ENCODE measurements at places on chromosomes 7 and 10.

DNA sequence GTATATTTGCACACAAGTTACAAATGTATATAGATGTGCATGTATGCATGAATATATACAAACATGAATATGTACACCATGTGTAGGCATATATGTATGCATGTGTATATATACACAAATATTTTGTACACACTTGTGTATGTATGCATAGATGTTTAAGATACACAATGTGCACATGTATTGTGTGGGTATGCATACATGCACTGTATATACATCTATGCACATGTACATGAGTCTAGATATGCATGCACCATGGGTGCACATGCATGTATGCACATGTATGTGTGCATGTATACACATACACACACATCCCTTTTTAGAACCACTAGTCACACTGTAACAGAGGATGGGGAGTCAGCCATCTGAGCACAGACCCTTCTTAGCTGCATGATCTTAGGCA, 249.4 kb downstream of the COBL start:
- no peak for DNase-seq

DNA sequence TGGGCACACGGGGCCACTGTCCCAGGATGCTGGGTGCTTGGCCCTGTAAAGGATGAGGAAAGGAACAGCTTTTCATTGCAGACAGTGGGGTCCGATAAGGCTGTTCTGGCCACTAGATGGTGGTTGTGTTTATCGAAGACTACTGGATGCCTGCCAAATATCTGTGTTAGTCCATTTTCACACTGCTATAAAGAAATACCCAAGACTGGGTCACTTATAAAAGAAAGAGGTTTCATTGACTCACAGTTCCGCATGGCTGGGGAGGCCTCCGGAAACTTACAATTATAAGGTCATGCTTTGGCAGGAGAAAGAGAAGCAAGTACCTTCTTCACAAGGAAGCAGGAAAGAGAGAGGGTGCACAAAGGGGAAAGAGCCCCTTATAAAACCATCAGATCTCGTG, 32.2 kb upstream of the GARS1 start:
- no peak for DNase-seq

DNA sequence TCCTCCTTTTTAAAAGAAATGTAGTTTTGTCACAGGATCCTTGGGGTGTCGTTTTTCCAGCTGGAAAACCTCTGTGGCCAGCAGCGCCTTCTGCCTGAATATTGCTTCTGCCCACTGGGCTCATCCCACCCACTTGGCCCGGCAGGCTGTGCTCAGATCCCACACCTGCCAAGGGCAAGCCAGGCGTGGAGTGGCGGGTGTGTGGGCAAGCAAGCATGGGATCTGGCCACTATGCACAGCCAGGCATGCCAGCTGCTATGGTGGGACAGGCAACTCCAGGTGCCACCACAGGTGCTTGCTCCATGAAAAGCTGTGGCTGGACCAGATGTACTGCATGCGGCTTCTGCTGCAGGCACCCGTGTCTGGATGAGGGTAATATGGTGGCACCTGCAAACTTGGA, 31.2 kb upstream of the INPP5F start:
- no peak for DNase-seq

GRCh38 chr7:150325110-150325611, 1.8 kb upstream of the ACTR3C start:
- DNase-seq, result no peak

DNA sequence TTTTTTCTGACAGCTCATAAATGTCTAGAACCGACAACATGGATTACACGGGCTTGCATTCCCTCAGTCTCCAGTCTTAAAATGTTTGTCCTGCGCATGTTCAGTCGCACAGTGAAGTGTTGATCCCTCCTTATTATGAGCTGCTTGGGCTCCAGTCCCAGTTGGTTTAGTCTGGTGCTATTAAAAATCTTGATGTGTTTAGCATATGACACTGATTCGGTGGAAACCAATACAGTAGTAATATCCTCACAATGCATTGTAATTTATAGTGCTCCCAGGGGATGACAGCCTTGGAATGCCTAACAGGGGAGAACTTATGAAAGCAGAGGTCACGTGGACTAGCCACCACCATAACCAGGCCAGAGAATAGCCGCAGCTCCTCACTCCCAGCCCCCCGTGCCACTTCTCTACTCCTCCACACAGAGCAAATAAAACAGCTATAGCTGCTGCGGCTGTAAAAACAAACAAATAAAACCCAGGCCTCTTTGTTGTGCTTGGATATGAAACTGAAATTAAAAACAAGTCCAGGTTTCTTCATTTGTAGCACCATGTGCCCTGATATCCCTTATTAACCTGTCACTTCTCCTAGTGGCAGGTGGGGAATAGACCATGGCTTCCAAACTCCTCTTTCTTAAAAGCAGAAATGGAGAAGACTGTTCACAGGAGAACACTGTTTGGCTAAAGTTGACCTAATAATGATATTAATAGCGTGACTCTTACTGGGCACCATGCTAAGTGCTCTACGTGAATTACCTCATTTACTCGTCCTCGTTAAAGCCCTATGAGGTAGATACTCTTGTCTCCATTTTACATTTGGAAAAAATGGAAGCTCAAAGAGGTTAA, 7.7 kb downstream of the DPCD start:
- DNase-seq, result no peak

DNA sequence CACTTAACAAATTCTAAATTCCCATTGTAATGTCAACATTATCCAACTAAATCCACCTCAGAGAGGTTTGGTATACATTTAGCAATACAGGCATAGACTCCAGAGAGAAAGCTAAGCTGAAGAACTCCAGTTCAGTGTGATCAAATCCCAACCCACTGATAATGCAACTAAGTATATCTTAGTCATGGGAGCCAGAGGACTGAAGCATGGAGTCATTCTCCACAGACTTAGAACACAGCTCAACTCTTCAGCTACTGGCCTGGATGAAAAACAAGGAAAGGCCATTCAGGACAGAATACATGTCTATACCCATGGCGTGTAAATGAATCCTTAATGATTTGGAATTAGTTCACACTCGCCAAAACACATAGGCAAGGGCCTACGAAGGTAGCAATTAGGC, 27.9 kb downstream of the NOC3L start:
- no peak for DNase-seq

DNA sequence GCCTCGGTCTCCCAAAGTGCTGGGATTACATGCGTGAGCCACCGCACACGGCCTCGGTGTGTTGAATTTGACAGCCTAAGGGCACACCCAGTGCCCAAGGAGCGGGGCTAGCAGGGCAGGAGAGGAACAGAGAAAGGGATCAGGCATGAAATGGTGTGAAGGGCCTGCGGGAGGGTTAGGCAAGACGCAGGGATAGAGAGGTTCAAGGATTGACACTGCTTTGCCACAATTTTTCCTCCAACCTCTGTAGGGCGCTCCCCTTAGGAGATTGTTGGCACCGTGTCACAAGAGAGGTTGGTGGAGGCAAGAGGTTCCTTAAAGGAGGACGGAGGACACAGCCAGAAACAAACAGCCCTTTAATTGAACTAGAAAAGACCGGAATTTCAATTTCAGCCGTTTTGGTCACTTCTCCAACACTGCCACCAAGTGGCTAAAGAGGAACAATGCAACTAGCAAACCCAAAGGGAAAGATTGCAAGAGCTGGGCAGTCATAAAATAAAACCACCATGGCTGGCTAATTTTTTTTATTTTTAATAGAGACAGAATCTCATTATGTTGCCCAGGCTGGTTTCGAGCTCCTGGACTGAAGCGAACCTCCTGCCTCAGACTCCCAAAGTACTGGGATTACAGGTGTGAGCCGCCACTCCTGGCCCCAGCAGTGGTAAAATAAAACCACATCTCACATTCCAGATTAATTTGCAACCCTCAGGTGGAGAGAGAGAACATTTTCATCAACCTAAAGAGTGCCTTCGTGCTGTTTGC, 6.9 kb upstream of the CREB3L2 start:
- no peak for DNase-seq

- no peak for DNase-seq
Measured at GRCh38 chr7:114130866-114131265, 212.1 kb upstream of the PPP1R3A start.

- no peak for DNase-seq
Measured at GRCh38 chr7:33941418-33941817, 36.1 kb downstream of the BMPER start.

Measured in stimulated activated CD8-positive, alpha-beta memory T cell treated with anti-CD3 and anti-CD28 coated beads, Interleukin-4, amount 100 ng/mL, for 1 hour (primary cell).